ENCODE measurements at places on chromosomes 2 and 18.

- DNase-seq: no peak
These were observed 15.9 kb downstream of the CPO start for GRCh38 chr2:206955253-206955652.

DNA sequence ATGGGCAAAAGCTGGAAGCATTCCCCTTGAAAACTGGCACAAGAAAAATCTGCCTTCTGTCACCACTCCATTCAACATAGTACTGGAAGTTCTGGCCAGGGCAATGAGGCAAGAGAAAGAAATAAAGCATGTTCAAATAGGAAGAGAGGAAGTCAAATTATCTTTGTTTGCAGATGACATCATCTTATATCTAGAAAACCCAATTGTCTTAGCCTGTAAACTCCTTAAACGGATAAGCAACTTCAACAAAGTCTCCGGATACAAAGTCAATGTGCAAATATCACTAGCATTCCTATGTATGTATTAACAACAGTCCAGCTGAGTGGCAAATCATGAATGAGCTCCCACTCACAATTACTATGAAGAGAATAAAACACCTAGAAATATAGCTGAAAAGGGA, 1579.3 kb downstream of the SUCLG1 start:
- no peak for DNase-seq

DNA sequence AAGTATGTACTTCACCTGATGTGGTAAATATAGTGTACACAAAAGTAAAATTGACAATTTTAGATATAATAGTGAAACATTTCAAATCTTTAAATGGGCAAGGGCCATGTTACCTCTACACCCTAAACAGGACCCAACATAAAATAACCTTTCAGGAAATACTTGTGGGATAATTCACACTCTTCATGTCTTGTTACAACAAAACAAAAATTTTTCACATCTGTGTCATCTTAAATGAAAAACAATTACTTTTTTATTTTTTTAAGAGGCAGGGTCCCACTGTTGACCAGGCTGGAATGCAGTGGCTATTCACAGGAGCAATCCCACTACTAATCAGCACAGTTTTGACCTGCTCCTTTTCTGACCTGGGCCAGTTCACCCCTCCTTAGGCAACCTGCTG, 42.1 kb downstream of the SRBD1 start:
- no peak for DNase-seq

- no peak for DNase-seq
These were observed 43.1 kb upstream of the TGFA start for GRCh38 chr2:70596739-70597138.

DNA sequence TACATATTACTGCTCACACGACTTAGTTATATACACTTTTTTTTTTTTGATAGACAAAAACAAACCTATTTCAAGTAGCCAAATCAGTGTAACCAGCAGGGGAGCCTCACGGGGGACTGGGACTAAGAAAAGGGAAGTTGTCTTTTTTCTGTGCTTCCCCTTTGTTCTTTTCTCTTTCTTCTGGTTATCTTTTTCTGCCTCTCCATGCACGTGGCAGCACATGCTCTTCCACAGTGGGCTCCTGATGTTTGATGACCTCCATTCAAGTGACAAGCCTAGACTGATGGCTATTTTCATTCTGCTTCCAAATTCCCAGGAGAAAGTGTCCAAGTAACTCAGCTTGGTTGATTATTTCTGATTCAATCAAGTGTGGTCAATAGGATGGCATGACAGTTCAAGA, 98.2 kb upstream of the STK39 start:
- no peak for DNase-seq

DNA sequence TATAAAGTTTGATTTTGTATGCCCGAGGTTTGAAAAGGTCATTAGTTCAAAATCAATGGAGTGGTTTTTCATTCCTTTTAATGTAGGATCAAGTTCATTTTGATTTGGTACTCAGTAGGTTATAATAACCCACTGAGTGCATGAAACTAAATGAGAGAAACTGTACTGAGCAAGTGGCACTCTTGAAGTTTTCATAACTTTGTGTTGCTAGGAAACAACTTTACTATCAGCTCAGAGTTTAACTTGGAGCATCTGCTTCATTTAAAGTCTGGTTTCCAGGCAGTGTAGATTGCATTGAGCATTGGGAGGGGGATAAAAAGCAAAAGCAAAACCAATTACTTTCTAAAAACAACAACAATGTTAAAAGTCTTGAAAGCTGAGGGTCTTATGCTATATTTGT, 1361.6 kb upstream of the CHAC2 start:
- DNase-seq: no peak

GRCh38 chr2:113072584-113072983, 4.8 kb downstream of the IL1F10 start:
- no peak for DNase-seq

DNA sequence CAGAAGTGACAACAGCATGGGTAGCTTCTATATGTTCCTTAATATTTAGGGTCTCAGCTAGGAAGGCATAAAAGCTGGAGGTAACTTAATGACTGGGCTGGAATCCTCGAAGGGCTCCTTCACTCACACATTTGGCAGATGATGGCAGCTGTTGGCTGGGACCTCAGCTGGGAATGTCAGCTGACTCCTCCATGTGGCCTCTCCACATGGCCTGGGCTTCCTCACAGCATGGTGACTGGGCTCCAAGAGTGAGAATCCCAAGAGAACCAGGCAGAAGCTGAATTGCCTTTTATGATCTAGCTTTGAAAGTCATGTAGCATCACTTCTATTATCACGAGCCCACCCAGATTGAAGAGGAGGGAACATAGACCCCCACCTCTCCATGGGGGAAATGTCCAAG, 54.9 kb downstream of the TET3 start:
- DNase-seq: no peak

DNA sequence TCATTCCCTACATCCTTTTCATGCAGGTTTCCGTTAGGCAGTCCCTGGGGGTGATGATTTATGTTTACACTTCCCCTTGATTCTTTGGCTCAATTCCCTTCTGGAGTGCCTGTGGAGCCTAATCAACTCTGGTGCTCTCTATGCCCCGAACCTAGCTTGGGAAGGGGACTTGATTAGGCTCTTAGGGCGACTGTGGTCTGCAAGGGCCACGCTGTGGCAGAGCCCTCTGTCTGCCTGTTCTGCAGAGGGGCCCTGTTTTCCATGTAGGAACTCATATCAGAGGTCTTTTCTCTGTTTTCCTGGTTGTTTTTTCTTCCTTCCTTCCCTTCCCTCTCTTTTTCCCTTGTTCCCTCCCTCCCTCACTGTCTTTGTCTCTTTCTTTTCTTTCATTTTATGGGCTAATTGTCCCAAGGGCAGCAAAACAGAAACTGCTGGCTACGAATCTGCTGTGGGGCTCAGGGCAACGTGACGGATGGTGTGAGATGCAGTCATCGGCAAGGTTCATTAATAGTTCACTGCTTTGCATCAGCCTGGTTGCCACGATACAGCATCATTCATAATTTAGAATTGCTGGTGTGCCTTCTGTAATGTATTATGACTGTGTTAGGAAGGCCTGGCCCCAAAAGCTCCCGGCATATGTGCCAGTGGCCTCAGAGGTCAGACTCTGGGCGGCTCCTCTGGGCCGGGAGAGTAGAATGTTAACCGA, 134.5 kb downstream of the NAPG start:
- peak; percentile 24 for DNase-seq

DNA sequence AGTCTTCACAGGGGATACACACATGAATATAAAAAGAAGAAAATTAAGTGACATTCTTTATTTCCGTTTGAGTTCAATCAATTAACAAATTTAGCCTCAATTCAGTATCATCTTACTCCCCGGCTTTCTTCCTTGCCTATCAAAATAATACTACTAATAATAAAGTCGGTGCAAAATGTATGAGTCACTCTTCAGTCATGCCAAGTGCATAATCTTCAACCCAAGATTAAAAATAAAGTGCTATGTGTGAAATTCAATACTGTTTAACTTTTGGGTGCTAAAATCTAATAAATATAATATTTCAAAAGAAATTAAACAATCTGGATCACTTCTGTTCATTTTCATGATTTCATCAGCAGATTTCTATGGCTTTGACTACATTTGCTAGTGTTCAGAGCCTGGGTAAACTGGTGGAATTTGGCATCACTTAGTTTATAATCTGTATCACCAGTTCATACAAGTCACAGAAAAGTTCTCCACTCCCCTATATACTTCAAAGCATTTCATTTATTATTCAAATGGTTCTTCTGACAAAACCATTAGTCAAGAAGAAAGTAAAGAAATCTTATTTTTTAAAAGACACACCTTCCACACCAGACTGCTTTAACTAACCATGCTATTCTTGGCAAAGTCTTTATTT, 183.6 kb downstream of the THADA start:
- DNase-seq: no peak

GRCh38 chr2:65501074-65501473, 68.7 kb upstream of the SPRED2 start:
- no peak for DNase-seq
